ENCODE measurements at places on chromosomes 7 and 10. TPM values are rescaled to one million over a fixed set of nuclear protein-coding genes. Genes with fewer than 3 reads are reported as not detected.

Gene ANKRD2
- total RNA-seq: not detected

Gene ADCYAP1R1
- 0.35 TPM for total RNA-seq

Gene DTX2
- 32.2 TPM for total RNA-seq

Gene SMARCD3
- 1.2 TPM for total RNA-seq

Gene TDRD1
- not detected for total RNA-seq

DNA sequence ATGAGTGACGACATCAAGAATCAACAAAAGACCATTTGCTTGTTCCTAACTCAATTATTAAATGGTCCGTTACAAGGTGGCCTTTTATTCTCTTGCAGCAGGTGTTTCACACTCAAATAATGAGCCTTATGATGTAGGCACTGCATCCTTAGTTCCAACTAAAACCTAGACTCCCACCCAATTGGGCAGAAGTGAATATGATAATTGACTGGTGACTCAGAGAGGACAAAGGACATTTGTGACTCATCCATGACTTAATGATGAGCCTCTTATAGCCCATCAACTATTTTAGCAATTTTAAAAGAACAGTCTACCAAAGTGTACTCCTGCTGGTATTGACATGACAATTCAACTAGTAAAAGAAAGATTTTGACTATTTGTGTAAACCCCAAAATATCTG lies 1027.8 kb upstream of the PHF14 start:
- no peak for DNase-seq

- DNase-seq: no peak
Measured at GRCh38 chr10:17637869-17638268, 6.1 kb upstream of the STAM start.

GRCh38 chr7:37826825-37827224 lies 21.6 kb upstream of the NME8 start:
- DNase-seq: no peak

DNA sequence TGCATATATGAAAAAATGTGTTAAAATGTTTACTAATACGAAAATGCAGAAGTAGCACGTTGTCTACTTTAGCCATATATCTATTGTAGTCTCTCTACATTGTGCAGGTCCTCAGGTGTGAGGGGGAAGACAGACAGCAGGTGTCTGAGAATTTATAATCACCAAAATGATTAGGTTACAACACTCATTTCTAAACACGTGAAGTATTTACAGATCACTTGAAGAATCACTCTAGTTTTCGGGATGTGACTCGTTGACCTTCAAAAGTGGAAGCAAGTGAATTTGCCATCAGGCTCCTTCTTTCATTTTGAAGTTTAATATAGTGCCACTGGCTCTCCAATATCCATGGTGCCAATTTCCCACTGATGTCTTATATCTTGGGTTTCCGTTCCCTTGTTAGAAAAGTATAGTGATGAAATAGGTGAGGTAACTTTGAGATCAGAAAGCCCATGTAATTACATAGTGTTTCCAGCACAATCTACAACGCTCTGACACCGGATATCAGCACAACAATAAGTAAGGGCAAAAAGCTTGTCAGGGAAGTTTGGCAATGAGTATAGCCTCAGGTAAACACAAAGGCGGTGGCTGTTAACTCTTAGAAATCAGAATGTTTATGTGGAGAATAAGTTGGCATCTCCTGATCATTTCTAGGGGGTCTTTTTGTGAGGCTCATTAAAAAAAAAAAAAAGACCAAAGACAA lies 57.5 kb upstream of the SP4 start:
- DNase-seq: no peak

DNA sequence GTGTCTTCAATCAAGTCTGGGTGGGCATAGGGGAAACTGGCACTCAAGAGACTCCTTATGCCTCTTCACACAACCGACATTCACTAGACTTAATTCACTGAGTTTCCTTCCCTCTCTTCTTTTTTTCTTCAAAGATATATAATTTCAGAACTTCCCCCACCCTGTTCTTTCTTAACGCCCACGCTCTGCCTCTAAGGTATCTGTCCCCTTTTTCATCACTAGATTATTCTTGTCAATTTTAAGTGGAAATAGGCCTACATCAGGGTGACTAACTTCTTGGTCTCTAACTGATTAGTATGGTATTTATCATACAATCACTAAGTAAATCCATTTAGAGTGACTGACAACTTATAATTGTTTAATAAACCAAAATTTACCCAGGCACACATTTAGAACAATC lies 126.7 kb downstream of the CDCA7L start:
- DNase-seq: no peak

GRCh38 chr10:124045276-124045675 lies 48.1 kb downstream of the CHST15 start:
- no peak for DNase-seq

GRCh38 chr7:16345979-16346958 lies 75.1 kb downstream of the CRPPA start:
- no peak for DNase-seq

GRCh38 chr7:116542618-116543017 lies 17.8 kb downstream of the CAV1 start:
- no peak for DNase-seq

DNA sequence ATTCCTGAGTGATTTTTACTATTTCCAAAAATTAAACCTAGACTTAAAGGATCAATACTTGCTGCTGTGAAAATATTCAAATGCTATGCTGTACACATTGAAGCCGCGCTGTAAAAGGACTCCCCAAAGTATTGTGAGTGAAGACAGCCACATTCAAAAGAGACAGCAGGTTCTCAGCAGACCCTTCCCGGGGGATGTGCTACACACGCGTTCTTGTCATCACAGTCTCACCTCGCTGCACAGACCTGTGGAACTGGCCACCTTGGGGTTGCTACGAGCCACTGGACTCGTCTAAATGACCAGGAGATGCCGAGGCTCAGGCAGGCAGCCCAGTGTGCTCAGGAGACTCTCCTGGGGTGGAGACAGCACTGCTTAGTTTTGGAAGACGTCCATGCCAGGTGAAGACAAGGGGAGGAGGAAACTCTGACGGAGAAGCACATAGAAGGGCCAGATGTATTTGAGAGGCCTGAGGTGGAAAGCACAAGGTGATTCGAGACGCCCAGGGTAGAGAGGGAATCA lies 367.7 kb upstream of the SHH start:
- no peak for DNase-seq

- DNase-seq: no peak
Measured at GRCh38 chr7:35648367-35648766, 46.6 kb downstream of the HERPUD2 start.

DNA sequence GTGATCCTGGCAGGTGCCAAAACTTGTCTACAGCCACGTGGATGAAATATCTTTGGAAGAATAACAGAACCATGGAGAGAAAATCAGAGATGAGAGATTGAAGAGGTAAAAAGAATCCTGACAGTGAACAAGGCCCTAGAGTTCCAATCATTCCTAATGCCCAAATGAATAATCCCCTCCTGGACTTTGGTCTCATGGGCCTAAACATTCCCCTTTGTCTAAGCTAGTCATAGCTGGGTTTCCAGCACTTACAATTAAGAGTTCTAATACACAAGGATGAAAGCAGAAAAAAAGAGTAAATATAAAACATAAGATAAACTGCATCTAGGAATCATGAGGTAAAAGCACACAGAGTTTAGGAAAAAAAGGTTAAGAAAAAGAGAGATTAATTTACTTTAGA lies 40.2 kb downstream of the ARHGAP12 start:
- no peak for DNase-seq

DNA sequence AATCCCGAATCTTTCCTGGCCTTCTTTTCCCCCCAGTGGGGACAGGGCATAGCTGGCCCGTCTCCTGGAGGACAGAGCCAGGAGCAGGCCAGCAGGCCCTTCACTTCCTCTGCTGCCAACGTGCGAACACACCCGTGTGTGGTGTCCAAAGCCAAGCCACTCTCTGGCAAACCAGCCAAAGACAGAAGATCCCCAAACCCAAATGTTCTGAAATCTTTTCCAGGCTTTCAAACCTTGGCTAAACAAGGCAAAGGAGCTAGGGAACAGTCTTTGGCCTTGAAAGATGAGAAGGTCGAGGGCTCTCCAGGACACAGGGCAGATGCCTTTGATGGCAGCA lies 63.0 kb downstream of the PROSER2 start:
- DNase-seq: no peak

GRCh38 chr7:30838008-30838407 lies 66.8 kb downstream of the MINDY4 start:
- DNase-seq: no peak

DNA sequence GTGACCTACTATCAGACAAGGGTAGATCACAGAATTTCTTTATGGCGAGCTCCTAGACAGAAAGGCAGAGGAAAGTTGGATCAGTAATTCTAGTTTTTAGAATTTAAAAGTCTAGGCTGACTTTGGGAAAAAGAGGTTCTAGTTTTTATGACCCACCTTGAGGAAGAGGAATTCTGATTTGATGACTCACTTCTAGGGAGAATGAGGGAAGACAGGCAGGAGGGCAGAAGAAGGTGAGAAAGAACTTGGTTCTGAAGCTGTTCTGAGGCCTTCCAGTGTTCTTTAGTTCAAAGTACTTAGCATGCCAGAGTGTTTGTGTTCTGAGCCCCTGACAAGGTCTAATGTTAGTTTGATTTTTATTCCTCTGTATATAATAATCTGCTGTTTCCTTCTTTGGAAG lies 97.2 kb downstream of the PODXL start:
- DNase-seq: no peak

- DNase-seq: no peak
Measured at GRCh38 chr10:7534480-7534852, 123.6 kb upstream of the SFMBT2 start.

DNA sequence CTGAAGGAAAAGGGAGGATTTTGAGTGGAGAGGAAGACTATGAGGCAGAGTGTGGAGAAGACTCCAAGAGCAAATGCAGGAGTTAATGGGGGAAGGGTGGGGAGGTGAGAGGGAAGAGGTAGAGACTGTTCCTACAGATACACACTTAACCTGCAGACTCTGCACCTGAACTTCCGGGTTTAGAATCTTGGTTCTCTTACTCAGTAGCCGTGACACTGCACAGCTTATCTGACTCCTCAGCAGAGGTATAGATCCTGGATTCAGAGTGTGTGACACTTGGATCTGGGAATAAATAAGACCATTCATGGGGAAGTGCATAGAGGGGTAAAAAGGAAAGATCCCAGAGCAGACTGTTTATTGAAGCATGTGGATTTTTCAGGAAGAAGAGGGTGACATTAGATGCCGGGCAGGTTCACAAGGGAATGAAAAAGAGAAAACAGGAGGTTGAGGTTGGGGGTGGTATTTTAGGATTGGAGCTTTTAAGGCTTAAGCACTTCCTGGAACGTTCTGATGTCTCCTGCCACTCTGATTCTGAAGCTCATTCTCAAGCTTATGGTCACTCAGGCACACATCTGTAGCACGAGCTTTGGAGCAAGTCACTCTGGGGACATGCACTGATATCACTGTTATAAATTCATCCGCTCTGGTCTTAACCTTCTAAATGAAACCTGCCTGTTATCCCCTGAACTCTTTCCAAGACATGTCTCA lies 5.7 kb upstream of the ZC3HAV1L start:
- no peak for DNase-seq

DNA sequence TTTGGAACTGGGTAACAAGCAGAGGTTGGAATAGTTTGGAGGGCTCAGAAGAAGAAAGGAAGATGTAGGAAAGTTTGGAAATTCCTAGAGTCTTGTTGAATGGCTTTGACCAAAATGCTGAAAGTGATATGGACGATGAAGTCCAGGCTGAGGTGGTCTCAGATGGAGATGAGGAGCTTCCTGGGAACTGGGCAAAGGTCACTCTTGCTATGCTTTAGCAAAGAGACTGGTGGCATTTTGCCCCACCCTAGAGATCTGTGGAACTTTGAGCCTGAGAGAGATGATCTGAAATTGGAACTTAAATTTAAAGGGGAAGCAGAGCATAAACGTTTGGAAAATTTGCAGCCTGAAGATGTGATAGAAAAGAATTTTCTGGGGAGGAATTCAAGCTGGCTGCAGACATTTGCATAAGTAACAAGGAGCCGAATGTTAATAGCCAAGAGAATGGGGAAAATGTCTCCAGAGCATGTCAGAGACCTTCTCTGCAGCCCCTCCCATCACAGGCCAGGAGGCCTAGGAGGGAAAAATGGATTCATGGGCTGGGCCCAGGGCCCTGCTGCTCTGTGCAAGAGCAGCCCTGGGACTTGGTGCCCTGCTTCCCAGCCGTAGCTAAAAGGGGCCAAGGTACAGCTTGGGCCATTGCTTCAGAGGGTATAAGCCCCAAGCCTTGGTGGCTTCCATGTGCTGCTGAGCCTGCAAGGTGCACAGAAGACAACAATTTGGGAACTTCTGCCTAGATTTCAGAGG lies 3.6 kb downstream of the PDSS1 start:
- no peak for DNase-seq

- no peak for DNase-seq
Measured at GRCh38 chr7:130444234-130444633, 3.4 kb upstream of the CEP41 start.

- no peak for DNase-seq
Measured at GRCh38 chr10:77378366-77379349, 258.9 kb downstream of the KCNMA1 start.

DNA sequence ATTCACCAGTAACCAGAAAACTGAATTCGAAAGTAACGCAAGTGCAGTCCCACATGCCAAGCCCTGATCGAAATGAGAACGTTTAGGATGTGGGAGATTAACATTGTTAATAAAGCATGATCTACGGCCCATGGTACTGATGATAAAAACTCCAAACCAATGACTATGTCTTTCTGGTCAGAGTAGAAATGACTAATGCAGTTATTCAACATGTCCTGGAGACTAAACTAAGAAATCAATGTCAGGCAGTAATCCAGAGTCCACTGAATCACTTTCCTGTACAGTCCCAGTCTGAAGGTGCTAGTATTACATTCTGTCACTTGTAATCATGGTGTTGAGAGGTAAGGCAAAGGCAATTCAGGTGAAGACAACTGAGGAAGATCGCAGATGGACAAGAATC lies 14.4 kb downstream of the NPSR1 start:
- no peak for DNase-seq

DNA sequence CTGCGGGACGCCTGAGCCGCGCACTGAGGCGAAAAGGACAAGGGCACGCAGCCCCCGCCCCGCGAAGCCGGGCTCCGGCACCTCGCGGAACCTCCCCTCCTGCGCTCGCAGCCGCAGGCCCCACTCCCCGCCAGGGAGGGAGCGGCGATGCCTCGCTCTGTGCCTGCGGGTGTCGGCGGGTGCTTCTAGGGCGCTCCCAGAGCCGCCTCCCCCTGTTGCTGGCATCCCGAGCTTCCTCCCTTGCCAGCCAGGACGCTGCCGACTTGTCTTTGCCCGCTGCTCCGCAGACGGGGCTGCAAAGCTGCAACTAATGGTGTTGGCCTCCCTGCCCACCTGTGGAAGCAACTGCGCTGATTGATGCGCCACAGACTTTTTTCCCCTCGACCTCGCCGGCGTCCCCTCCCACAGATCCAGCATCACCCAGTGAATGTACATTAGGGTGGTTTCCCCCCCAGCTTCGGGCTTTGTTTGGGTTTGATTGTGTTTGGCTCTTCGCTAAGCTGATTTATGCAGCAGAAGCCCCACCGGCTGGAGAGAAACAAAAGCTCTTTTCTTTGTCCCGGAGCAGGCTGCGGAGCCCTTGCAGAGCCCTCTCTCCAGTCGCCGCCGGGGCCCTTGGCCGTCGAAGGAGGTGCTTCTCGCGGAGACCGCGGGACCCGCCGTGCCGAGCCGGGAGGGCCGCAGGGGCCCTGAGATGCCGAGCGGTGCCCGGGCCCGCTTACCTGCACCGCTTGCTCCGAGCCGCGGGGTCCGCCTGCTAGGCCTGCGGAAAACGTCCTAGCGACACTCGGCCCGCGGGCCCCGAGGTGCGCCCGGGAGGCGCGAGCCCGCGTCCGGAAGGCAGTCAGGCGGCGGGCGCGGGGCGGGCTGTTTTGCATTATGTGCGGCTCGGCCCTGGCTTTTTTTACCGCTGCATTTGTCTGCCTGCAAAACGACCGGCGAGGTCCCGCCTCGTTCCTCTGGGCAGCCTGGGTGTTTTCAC lies 519 bp downstream of the ITGB8 start:
- DNase-seq: peak; percentile 70
